ENCODE measurements at places on chromosomes 1 and 21.

DNA sequence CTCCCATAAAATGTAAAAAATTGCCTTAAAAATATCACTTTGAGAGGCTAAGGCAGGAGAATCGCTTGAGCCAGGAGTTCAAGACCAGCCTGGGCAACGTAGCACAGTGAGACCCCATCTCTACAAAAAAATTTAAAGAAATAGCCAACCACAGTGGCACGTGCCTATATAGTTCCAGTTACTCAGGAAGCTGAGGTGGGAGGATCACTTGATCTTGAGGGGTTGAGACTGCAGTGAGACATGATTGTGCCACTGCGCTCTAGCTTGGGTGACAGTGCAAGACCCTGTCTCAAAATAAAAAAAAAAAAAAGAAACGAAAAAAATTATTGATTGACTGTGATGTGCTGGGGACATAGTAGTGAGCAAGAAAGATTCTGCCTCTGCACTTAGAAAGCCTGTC is 38.4 kb downstream of the PKN2 start:
- no peak for DNase-seq

DNA sequence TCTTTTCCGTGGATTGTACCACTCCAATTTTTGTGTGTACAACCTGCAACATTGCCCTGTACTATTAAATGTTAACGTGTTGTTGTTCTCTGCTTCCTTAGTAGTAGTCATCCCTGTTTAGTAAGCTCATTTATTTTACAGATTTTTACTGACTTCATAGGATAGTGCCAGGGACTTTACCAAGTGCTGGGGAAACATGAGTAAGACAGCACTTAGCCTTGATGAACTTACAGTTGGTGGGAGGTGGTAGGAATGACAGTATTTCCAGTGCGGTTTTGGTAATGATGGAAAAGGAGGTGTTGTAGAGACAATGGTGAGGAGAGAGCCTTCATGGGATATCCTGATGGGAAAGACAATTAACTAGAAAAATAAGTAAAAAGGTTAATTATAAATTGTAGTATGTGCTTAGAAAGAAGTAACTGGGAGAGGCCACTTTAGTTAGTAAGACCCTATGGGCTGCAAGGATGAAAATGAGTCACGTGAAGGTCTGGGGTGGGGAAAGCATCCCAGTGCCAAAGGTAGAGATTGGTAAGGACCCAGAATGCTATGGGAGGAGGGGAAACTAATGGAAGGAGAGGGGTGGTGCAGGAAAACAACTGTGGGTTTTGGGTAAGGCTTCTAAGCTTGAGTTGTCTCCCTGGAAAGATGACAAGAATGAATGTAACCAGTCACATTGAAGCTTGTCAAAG is 1.7 kb downstream of the RLF start:
- no peak for DNase-seq

- DNase-seq, result peak; percentile 41
Observed at GRCh38 chr1:226653311-226653921, 85.7 kb downstream of the ITPKB start.

GRCh38 chr1:5890346-5891106 is 101.7 kb downstream of the NPHP4 start:
- no peak for DNase-seq

DNA sequence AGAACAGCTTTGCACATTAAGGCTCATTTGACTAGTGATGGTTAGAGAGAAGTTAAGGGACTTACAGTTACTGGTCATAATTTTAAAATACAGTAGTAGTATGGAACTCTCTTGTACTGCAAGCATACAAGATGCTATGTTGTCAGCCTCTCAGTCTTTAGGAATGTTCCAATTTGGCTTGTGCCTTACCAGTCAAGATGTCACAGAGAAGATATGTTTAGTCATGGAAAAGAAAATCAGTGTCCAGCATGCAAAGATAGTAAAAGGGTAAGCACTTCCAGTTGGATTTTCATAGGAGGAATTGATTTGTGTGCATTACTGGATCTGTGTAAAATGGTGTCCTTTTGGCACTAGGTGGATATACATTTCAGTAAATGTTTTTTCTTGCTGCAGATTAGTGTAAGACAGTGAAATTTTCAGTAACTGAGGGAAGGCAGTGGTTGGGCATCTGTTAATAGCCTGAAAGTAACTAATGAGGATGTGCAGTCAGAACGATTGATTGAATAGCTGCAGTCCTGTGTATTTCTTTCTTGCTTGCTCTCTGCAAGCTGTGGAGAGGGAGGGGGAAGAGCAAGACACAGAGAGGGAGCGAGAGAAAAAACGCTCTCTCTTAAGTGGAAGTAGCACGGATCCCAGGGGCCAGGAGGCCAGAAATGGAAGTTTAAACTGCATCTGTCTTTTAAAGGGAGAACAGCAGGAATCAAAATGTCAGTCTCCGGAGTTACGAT is 108.2 kb downstream of the CLEC20A start:
- no peak for DNase-seq

DNA sequence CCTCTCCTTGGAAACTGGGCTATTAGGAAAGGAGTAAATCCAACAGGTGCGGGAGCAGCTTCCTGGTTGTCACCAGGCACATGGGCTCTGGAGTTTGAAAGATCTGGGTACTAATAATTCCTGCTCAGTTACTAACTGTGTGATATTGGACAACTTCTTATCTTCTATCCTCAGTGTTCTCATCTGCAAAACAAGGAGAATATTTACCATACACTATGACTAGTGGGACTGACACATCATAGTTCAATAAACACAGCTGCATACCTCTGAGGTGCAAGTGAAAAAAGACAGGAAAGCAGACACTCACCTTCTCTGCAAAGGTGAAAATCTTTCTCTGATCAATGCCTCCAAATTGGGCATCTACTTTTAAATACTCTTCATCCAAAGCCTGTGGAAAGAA is 19.7 kb downstream of the YARS1 start:
- no peak for DNase-seq

GRCh38 chr1:211601982-211602670 is 23.2 kb upstream of the SLC30A1 start:
- no peak for DNase-seq

- no peak for DNase-seq
Observed at GRCh38 chr1:44682883-44683265, 8.4 kb downstream of the ARMH1 start.

DNA sequence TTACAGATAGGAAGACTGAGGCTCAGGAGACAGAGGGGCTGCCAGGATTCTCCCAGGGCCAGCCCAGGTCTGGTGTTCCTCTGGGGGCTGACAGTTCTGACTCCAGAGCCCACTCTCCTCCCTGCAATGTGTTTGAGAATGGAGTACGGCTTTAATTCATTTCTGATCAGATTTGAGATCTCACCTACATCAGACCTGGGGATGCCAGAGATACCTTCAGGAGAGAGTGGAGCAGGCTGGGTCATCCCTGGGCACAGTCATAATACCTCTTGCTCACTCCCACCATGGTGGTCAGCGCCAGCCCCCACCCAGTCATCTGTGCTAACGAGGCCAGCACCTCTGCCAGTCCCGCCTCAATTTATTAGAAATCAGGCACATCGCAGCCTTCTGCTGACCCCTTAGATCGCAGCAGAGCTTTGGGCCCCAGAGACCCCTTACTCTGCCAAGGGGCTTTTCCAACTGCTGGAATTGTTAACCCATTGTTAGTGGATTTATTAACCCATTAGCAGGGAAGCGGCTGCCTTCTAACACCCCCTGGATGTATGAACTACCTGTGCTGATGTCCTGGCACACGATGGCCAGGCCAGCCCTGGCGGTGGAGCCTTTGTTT is 352.1 kb downstream of the MATN1 start:
- DNase-seq, result no peak

- DNase-seq, result no peak
Observed at GRCh38 chr1:59474496-59474895, 177.6 kb downstream of the FGGY start.

- no peak for DNase-seq
Observed at GRCh38 chr1:93758842-93759515, 77.3 kb upstream of the BCAR3 start.

- no peak for DNase-seq
Observed at GRCh38 chr1:12065872-12066271, 2.8 kb downstream of the TNFRSF8 start.

DNA sequence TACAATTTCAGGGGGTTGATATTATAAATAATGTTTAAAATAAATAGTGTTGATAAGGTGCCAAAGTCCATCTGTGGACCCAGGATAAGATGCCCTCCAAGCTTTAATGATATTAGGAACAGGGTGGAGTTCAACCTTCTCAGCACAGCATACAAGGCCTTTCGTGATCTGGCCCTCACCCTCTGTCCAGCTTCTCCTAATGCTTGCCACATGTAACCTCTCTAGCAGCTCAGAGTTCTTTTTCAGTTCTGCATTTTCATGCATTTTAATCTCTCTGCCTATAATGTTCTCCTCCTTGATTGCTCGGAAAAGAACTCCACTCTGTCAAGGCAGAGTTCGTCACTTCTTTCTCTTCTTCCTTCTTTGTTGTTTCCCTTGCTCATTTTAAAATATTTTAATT is 21.4 kb upstream of the SMAP2 start:
- DNase-seq, result no peak

- DNase-seq, result no peak
Observed at GRCh38 chr1:97943354-97943753, 22.5 kb upstream of the DPYD start.

- DNase-seq, result peak; percentile 44
Observed at GRCh38 chr1:39657923-39658485, 13.9 kb downstream of the NT5C1A start.

GRCh38 chr1:102776071-102776470 is 332.3 kb downstream of the COL11A1 start:
- DNase-seq, result no peak

- DNase-seq, result no peak
Observed at GRCh38 chr1:158078569-158079080, 85.2 kb downstream of the KIRREL1 start.

GRCh38 chr1:226886122-226886901 is 15.9 kb downstream of the PSEN2 start:
- no peak for DNase-seq

GRCh38 chr1:183873642-183874041 is 68.7 kb downstream of the RGL1 start:
- DNase-seq, result no peak

DNA sequence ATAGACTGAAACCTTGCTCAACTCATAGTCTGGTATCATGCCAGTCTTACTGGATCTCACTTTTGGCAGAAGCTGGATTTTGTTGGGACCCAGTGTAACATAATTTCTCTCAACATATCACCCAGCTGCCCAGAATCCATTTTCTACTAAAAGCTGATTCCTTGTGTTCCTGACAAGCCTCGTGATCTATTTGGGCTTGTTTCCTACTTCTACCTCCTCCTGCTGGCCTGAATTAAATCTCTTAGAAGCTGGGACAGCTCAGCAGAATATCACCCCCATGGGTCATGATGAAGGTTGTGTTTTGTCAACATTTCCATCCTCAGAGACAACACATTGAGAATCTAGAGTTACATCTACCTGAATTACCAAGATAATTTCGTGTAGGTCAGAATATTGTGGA is 7.7 kb downstream of the GOLT1A start:
- DNase-seq, result no peak
